ENCODE measurements at places on chromosomes 4 and X.

DNA sequence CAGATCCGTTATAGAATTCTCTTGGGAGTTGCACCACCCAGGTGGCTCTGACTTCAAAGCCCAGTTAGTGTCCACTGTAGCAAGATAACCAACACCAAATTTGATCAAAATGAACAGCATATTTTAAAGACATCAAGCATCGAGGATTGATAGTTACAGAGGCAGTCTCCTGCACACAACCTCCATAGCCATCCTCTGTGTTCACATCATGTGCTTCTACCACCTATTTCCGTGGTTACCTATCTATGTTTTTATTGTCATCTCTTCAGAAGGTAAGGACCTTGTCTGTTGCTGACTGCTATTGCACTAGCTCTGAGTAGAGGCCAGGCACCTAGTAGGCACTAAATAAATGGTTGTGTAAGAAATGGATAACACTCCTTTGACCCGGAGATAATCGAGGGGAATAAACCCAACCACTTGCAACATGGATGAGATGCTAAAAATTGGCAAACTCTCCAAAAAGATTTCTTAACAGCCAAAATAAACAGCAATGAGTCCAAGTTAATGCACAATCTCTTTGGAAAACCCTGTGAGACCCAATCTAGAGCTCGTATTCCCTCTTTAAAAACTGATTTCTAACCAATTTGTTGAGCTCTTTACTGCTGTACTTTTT is 14.7 kb upstream of the C1QTNF7 start:
- no peak for DNase-seq

DNA sequence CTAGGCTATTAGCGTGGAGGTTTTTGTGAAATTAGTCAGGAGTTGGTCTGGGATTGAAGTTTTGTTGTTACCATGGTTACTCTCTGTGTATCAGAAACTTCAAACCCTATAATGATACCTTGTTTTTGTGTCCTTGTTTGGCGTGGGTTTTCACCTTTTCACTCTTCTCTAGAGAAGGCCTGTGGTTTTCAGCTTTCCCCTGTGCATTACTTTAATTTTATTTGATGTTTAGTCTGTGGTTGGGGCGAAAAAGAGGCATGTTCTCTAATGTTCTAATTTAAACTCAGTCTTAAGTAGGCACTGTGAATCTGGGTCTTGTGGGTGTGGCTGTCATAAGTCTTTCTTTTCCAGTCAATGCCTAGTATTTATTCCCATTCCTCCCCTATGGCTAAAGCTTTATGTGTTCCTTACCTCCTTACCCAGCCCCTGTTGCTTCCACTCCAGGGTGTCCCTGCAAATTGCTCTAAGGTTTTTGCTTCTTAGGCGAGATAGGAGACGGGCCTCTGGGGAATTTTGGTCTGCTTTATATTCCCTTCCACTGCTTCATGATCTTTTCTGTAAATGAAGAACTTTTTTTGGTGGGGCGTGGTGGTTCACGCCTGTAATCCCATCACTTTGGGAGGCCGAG is 326.3 kb upstream of the ZCCHC13 start:
- DNase-seq = no peak

- no peak for DNase-seq
Measured at GRCh38 chr4:158833602-158834001, 64.8 kb downstream of the FNIP2 start.

GRCh38 chr4:166538491-166539005 is 665.5 kb downstream of the TLL1 start:
- DNase-seq = no peak

DNA sequence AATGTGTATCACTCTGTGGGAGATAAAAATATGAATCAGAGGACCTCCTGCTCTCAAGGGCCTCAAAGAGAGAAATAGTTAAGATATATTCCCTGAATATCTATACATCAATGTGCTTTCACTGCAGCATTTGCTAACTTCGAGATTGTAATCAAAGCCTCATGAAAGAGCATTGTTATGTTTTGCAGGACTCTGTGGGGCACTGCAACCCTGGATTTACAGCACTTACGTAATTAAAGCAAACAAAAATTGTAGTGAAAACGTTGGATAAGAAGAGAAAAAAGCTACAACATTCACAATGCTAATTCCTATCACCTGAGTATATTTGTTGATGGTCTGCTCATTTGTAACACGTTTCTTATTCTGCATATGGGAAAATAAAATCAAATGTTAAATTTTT is 48.0 kb downstream of the ETNPPL start:
- no peak for DNase-seq

DNA sequence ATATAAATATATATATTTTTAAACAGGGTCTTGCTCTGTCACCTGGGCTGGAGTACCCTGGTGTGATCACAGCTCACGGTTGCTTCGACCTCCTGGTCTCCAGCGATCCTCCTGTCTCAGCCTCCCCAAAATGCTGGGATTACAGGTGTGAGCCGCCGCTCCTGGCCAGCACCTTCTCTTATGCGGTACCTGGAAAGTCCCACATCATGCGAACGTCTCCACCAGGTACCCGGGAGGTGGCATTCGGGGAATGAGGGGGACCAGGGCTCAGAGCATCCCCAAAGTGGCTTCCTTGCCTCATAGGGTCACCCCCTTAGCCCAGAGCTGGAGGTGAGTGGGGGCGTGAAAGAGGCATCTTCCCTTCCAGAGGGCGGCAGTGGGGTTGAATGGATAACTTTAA is 84.0 kb upstream of the PPP2R3B start:
- DNase-seq = no peak

- DNase-seq = no peak
Measured at GRCh38 chrX:31506360-31506759, 434.5 kb upstream of the FTHL17 start.

DNA sequence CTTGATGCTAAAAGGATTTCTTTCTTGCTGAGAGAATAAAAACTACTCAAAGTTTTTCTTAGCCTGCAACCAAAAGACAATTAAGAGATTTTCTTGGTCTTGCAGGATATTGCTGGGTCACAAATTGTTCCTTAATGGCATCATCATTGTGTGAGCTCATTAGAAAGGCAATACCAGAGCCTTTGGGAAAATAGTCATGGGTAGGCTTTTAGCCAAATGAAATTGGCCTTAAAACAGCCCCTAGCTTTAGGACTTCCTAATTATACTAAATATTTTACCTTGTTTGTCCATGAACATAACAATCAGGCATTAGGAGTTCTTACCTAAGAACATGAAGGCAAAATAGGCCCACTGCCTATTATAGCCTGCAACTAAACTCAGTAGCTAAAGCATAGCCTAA is 10.4 kb upstream of the FAM13A start:
- no peak for DNase-seq

DNA sequence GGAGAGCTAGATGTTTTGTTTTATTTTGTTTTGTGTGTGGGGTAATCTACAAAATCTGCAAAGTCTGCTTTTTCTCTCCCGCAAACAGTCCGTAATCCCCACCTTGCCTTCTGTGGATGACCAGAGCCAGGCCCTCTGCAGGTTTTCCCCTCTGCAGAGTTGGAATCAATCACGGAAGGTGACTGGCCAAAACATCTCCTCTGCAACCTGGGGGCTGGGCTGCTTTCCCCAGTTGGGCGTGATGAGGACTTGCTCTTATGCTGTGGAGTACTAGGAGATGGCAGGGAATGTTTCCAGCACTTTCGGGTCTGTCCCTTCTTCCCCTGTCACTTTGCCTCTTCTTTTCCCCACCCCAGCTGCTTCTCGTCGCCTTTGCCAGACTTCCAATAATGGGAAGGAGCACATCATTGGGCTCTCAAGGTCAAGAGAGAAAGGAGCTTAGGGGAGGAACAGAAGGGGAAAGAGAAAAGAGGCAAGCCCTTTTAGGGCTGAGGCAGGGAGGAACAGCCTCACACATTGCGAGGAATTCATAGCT is 1.1 kb downstream of the TMEM35A start:
- no peak for DNase-seq

- DNase-seq = no peak
Measured at GRCh38 chr4:98343626-98344025, 82.4 kb downstream of the RAP1GDS1 start.

DNA sequence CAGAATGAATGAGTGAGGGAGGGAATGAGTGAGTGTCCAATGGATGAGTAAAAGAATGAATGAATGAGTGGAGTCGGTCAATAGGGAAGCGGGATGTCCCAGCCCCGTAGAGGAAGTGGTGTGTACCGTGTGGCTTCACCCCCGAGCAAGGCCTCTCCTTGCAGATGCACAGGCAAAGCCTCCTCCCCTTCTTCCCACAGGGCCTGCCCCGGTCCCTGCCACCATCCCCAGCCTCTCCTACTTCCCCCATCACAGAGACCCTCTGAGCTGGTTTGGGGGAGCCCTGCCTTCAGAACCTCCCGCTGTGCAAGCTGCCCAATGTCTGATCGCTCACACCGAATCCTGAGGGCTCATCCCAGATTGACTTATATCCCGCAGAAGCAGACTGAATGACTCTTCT is 13.6 kb downstream of the HTRA3 start:
- no peak for DNase-seq

DNA sequence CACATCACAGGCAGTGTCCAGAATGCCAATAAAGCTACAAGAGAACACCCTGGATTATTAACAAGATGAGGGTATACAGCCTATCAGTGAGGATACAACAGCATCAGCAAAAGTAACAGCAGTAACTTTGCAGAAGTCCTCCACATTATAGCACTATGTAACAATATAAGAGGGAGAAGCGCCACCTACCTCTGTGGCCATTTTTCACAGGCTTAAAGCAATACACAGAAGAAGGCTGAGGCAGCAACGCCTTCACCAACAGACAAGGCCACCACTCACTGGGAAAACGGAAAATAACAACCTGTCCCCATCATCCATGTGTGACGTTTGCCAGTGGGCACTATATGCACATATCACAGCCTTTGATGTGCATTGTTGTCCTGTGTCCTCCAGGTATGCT is 12.5 kb downstream of the RTL8B start:
- DNase-seq = no peak

All from right lung (tissue), 10 donors.